Upper lobe of left lung (tissue), 6 donors: ENCODE measurements at places on chromosomes 12 and 14. TPM values are rescaled to one million over a fixed set of nuclear protein-coding genes. Genes with fewer than 3 reads are reported as not detected.

ACSS3 gene
- total RNA-seq, result 25.8 TPM

STON2 gene
- 22.3 TPM for total RNA-seq

KCNC2 gene
- not detected for total RNA-seq

- DNase-seq, result no peak
Observed at GRCh38 chr12:57545809-57546437, 1.1 kb downstream of the DCTN2 start.

DNA sequence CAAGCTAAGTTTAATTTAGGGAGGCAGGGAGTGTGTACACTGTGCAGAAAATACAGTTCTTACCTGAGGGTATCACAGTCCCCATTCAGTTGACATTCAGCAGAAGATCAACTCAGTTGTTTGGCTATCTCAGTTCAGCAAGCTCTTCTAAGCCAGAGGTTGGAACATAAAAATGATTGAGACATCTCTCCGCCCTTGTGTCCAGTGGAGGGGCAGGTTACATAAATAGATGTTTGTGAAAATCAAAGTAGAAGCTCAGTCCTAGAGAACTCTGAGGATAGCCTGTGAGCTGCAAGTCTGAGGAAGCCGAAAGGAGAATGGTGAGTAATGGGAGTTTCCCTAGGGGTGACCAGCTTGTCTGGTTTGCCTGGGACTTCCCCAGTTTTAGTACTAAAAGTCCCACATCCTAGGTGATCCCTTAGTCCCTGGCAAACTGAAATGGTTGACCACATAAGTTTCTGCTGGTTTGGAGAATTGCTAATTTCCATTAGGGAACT is 251.4 kb upstream of the ATP2B1 start:
- DNase-seq, result no peak

DNA sequence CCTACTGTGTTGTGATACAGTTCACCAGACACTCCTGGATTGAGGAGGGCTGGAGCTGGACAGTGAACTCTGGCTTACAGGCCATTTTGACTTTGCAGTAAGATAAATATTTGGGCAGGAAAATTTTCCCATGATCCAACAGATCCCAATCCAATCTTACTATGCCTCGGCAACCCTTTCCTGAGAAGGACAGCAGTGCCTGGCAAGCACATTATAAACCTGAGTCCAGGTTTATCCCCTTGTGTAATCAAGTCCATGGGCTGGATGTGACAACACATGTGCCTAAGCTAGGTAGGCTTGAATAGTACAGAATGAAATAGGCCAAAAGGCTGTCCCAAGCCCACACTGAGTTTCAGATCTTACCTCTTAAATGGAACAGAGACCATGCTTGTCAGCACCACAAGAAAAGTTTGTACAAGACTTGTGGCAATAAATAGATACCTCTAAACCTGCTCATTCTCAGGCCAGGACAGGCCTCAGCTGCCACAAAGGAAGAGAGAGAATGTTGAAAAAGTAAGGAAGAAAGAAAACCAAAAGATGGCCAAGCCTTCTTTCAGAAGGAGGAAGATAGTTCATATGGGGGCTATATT is 34.9 kb downstream of the CREBL2 start:
- no peak for DNase-seq

- DNase-seq, result no peak
Observed at GRCh38 chr12:105110851-105111250, 3.3 kb downstream of the WASHC4 start.

GRCh38 chr12:115402443-115403180 is 718.6 kb upstream of the TBX3 start:
- no peak for DNase-seq

GRCh38 chr12:42946871-42947381 is 357.4 kb upstream of the PRICKLE1 start:
- no peak for DNase-seq

- peak; percentile 46 for DNase-seq
Observed at GRCh38 chr12:108622421-108622820, 11.3 kb downstream of the SELPLG start.

- DNase-seq, result no peak
Observed at GRCh38 chr12:50985322-50985721, 33.0 kb downstream of the HIGD1C start.

DNA sequence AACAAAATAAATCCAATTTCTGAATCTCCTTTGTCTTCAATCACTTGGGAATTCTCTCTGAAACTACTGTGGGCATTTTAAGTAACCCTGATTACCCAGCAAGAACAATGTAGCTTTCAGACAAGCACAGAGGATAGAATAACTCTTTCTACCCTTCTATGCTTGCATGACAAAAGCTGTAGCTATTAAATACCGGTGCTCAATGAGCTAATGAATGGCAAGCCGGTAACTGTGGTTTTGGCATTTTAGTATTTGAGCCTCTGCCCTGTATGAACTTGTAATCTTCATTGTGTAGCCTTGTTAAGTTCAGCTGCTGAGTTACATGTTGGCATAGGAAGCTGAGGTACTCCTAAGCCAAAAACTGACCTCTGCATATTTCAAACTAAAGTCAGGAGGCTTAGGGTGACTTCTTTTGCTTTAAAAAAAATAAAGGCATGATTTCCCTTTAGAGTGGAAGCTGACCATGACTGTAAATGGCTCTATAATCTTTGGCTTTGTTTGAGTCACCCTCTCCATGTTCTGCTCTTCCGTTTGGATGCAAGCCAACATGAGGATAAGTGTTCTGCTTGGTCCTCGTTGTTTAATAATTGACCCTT is 171.0 kb upstream of the HIF1A start:
- DNase-seq, result peak; percentile 65

- DNase-seq, result peak; percentile 83
Observed at GRCh38 chr12:124863416-124864325, at the start of gene SCARB1. Gene SCARB1 (minus strand): TSS chr12:124863864. CDS start chr12:124863720, 144 bp downstream.

GRCh38 chr12:11853126-11853525 is 203.7 kb downstream of the ETV6 start:
- no peak for DNase-seq

- no peak for DNase-seq
Observed at GRCh38 chr12:26963413-26963812, 25.1 kb downstream of the FGFR1OP2 start.

DNA sequence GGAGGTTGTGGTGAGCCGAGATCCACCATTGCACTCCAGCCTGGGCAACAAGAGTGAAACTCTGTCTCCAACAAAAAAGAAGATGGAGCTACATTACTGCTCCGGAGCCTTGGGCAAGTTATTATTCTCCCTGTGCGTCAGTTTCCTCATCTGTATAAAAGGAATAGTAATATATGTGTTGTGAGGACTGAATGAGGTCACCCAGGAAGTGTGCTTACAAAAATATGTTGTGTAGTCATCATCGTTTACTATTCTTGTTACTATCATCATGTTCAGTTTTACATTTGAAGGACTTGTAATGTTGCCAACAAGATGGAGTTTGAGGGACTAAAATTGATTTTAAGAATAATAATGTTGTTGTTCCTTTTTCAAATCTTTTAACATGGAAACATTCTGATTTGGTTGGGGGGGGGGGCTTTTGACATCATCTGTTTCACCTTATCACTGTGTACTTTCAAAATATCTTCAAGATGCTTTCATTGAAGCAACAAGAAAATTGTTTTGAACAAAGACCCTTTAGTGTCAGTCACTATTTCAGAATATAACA is 156.8 kb downstream of the PDE3A start:
- no peak for DNase-seq

DNA sequence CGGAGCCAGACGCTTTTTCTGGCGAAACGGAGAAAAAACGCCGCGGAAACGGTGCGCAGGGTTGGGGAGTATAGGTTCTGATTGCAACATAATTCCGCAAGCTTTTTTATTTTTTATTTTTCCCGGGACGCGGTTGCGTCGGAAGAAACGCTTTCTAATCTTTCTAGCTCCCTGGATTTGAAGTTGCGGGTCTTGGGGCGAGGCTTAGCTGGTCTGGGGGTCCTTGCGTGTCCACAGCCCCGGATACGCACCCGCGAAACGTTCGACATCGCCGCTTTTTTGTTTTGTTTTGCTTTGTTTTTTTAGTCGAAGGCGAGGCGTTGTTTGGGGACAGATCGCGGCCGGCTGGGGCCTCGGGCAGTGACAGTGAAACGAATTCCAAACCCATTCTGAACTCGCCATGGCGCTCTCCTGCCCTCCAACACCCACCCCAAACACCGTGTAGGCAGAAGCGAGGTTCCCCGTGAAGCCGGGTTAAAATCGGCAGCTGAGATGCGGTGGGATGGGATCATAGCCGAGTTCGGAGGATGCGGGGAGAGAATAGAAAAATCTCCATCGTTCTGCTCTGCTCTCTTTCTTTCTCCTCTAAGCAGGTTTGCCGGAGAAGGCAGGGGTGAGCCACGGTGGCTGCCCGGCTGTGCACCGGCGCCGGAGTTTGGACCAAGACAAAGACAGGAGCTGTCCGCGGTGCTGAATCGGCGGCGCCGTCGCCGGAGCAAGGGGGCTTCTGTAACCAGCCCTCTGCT is 8.1 kb upstream of the LHX5 start:
- peak; percentile 89 for DNase-seq

DNA sequence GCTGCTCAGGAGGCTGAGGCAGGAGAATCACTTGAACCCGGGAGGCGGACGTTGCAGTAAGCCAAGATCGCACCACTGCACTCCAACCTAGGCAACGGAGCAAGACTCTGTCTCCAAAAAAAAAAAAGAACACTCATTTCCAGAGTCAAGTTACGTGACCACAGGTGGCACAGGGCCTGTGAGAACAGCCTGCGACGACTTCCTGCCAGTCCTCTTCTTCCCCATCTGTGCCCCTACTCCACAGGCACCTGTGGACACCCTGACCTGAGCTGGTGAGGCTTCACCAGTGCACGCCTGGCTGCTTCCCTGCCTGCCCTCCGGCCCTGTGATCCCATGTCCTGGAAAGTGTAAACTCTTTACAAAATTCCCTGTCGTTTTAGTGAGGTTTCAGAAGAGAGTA is 77.7 kb downstream of the PPP2R5C start:
- no peak for DNase-seq

- no peak for DNase-seq
Observed at GRCh38 chr14:92294506-92294905, 28.5 kb upstream of the SLC24A4 start.

- DNase-seq, result no peak
Observed at GRCh38 chr12:52965337-52965731, 16.4 kb downstream of the KRT18 start.
